ENCODE measurements at places on chromosomes 16 and 17. TPM values are rescaled to one million over a fixed set of nuclear protein-coding genes. Genes with fewer than 3 reads are reported as not detected.

The GAS2L2 gene
- not detected for total RNA-seq

The CRHR1 gene
- total RNA-seq = not detected

- no peaks in the 10 kb centered on the region for H3K36me3 ChIP-seq
- H3K4me1 ChIP-seq = no peaks in the 10 kb centered on the region
- no peak overlapping the region for H3K4me3 ChIP-seq
- peaks cover 4% of the 10 kb centered on the region for H3K27me3 ChIP-seq
- DNase-seq = no peak
These were observed 37.2 kb downstream of the IRF8 start for GRCh38 chr16:85935974-85936760.

DNA sequence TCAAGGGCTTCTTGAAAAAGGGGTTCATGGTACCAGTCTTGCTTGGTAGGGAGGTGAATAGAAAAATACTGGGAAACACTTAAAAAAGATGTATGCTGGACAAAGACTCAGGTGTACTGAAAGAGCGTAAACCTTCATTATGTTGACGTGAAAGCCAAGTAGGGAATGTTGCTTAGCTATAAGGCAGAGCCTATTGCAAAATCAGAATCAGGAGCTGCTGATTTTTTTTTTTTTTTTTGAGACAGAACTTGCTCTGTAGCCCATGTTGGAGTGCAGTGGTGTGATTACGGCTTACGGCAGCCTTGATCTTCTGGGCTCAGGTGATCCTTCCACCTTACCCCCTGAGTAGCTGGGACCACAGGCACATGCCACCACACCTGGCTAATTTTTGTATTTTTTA is 3.9 kb downstream of the TMEM94 start:
- no peak overlapping the region for H3K4me3 ChIP-seq
- peaks cover 33% of the 10 kb centered on the region for H3K4me1 ChIP-seq
- no peak for DNase-seq
- no peaks in the 10 kb centered on the region for H3K27me3 ChIP-seq
- H3K36me3 ChIP-seq = peaks cover 4% of the 10 kb centered on the region

DNA sequence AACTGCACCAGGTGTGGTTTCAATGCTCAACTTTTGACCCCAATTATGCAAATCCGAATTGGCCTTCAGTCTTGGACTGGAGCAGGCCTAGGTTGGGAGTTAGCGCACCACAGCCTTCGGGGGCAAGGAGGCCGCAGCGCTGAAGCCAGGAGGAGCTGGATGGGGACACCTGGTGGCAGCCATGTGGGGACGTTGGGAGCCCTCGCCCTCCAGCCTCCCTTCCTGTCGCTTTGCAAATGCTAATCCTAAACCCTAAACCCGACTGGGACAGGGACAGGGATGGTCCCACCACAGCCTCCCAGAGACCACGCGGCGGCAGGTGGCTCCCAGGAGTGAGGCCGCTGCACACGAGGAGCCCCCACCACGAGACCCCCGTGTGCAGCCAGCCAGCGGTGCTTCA is 58.7 kb downstream of the KLHDC4 start:
- no peaks in the 10 kb centered on the region for H3K4me1 ChIP-seq
- no peaks in the 10 kb centered on the region for H3K27me3 ChIP-seq
- DNase-seq = no peak
- H3K4me3 ChIP-seq = no peak overlapping the region
- peaks cover 37% of the 10 kb centered on the region for H3K36me3 ChIP-seq
